ENCODE measurements at places on chromosomes 7 and 10.
A peak's percentile ranks its signal among the peaks of the same experiment; 100 is the strongest.

DNA sequence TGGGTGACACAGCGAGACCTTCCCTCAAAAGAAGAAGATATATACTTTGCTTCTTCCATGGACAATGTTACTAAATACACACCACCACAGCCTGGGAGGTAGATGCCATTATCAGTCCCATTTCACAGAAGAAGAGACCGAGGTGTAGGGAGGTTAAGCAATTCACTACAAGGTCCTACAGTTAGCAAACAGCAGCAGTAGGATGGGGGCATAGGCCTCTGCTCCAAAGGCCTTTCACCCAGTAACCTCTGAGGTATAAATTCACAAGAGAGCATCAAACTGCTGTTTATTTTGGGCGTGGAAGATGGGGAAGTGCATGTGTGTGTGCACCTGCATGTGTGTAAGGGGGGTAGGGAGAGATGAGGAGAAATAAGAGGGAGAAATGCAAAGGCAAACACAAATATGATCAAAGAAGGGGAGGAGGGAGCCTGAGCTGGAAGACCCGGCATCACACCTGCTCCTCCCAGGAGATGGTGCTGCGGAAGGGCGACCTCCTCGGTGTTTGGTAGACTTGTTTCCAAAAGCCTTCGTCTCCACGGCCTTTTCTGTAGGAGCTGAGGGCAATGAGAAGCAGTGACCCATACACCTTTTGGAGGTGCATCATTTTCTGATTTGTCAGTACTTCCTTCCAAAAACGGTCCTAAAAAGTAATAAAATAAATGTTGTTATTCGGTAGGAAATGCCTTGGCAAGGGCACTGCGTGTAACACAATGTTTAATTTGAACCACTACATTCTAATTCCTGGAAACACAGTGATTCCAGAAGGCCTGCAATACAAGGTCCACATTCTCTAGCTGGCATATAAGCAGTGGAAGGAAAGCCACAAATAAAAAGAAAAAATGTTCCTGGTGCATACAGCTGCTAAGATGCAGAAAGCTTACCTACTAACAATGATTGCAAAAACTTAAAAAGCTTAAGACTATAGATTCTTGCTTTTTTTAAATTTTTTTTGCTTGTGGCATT, 25.9 kb upstream of the ACSL5 start:
- no peak for DNase-seq

- DNase-seq: no peak
Observed at GRCh38 chr10:78473006-78473405, 439.3 kb downstream of the RPS24 start.

GRCh38 chr7:47392241-47392759, 189.6 kb downstream of the TNS3 start:
- no peak for DNase-seq

DNA sequence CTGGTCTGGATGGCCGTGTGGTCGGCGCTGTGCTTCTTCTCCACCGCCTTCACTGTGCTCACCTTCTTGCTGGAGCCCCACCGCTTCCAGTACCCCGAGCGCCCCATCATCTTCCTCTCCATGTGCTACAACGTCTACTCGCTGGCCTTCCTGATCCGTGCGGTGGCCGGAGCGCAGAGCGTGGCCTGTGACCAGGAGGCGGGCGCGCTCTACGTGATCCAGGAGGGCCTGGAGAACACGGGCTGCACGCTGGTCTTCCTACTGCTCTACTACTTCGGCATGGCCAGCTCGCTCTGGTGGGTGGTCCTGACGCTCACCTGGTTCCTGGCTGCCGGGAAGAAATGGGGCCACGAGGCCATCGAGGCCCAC, 1.1 kb downstream of the FZD9 start:
- no peak for DNase-seq

GRCh38 chr7:29202651-29203069, 8.1 kb downstream of the CHN2 start:
- no peak for DNase-seq

- no peak for DNase-seq
Observed at GRCh38 chr10:127346604-127347003, 150.2 kb upstream of the INSYN2A start.

- DNase-seq: no peak
Observed at GRCh38 chr10:89894051-89894450, 192.7 kb downstream of the KIF20B start.

- DNase-seq: no peak
Observed at GRCh38 chr10:82544377-82544776, 669.4 kb downstream of the NRG3 start.

- no peak for DNase-seq
Observed at GRCh38 chr10:105288026-105288425, 646.9 kb downstream of the SORCS3 start.

- no peak for DNase-seq
Observed at GRCh38 chr10:49075743-49076142, 39.6 kb downstream of the VSTM4 start.

DNA sequence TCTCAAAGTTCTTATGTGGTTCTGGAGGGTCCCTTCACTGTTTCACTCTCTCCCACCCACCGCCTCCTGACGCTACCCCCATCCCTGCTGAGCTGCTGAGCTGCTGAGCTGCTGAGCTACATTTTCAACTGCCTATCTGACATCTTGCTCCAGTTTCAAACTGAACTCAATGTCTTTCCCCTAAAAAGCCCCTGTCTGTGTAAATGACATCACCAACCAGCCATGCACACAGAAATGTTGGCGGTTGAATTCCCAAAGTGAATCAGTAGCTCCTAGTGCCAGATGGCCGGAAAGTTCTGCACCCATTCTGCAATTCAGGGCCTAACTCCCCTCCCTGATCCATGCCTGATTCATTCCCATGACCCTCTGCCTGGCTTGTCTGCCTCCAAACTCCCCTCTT, 71.2 kb downstream of the WNT2 start:
- no peak for DNase-seq

DNA sequence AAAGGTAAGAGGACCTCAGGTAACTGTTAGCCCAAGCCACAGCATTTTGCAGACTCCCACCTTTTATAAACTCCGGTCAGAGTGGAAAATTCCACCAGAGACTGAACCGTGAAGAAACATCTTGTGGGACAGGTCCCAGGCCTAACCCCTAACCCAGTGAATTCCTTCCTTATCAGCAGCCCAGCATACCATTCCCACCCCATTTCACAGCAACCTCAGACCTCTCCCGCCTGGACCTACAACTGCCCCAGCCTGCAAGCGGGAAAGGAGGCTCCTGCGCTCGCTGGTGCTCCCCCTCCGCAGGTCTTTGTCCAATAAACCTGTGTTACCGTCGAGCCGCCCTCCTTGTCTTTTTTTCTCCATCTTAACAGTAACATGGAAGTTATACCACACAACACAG, 736.6 kb downstream of the MAGI2 start:
- DNase-seq: no peak

- no peak for DNase-seq
Observed at GRCh38 chr7:96241855-96242254, 80.0 kb downstream of the SLC25A13 start.

DNA sequence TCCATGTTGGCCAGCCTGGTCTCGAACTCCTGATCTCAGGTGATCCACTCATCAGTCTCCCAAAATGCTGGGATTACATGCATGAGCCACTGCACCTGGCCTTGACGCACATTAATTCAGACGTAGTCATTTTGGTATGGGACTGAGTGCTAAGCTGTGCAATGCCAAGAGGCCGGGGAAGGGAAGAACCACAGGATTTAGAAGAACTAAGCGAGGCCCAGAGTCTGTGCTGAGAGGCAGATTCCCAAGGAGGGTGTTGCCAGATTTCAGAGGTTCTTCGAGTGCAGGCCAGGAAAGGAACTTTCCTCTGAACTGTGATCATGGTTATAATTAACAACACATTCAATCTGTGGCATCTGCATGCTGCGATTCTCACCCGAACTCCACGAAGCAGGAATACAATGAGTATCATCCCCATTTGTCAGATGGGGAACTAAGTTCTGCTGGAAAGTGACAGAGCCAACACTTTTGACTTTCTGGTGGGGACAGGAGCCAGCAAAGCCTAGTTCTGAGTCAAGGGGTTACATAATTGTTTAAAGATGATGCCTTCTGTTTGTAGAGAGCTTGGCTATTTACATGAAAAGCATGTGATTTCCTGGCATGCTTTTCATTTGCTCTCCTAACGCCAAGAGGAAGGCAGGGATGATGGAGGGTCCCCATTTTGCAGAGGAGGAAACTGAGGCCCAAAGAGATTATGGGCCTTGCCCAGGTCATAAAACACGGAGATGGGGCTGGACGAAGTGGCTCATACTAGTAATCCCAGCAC, 6.2 kb upstream of the ZAN start:
- no peak for DNase-seq

- DNase-seq: no peak
Observed at GRCh38 chr10:114795039-114795438, 26.5 kb upstream of the FHIP2A start.

DNA sequence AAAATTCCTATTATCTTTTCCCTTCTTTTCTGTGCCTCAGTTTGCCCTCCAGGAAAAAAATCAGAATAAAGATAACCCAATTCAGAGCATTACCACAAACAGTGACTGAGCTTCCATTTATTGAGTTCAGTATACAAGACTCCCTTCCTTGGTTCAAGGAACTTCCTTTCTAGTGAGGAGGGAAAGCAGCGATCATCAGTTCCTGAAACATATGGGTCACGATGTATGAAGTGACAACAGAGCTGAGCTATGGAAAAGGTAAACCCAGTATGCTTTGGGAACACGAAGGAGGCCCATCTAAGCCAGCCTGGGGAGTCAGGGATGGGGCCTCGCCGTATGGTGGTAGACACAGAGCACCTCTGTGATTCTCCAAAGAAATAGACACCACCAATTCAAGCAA, 15.8 kb downstream of the C10orf71 start:
- no peak for DNase-seq

DNA sequence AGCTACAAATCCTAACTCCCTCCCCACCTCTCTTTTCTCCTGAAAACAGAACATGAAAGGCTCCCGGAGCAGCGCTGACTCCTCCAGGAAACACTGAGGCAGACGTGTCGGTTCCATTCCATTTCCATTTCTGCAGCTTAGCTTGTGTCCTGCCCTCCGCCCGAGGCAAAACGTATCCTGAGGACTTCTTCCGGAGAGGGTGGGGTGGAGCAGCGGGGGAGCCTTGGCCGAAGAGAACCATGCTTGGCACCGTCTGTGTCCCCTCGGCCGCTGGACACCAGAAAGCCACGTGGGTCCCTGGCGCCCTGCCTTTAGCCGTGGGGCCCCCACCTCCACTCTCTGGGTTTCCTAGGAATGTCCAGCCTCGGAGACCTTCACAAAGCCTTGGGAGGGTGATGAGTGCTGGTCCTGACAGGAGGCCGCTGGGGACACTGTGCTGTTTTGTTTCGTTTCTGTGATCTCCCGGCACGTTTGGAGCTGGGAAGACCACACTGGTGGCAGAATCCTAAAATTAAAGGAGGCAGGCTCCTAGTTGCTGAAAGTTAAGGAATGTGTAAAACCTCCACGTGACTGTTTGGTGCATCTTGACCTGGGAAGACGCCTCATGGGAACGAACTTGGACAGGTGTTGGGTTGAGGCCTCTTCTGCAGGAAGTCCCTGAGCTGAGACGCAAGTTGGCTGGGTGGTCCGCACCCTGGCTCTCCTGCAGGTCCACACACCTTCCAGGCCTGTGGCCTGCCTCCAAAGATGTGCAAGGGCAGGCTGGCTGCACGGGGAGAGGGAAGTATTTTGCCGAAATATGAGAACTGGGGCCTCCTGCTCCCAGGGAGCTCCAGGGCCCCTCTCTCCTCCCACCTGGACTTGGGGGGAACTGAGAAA, 30.4 kb downstream of the PFKFB3 start:
- DNase-seq: no peak

GRCh38 chr10:114571316-114571999, 86.6 kb downstream of the ABLIM1 start:
- DNase-seq: no peak

- no peak for DNase-seq
Observed at GRCh38 chr7:110772615-110773014, 318.3 kb upstream of the LRRN3 start.

DNA sequence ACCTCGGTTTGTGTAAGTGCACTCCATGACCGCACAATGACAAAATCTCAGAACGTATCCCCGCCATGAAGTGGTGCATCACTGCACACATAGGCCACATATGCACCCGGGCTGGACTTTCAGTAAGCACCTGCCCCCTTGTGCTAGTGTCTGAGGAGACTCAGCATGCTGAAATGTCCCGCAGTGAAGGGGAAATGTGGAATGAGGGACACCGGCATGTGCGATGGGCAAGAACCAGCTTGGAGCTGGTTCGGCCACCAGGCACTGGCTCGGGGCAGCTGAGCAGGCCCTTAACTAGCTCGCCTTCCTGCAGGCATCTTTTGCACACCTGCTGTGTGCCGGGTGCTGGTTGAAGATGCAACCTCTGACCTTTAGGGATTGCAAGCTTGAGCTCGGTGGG, 49.8 kb upstream of the TNS3 start:
- no peak for DNase-seq

- DNase-seq: peak; percentile 70
Observed at GRCh38 chr7:128209229-128210035, 31.6 kb upstream of the LEP start.

GRCh38 chr7:136016649-136017395, 39.7 kb upstream of the MTPN start:
- no peak for DNase-seq

DNA sequence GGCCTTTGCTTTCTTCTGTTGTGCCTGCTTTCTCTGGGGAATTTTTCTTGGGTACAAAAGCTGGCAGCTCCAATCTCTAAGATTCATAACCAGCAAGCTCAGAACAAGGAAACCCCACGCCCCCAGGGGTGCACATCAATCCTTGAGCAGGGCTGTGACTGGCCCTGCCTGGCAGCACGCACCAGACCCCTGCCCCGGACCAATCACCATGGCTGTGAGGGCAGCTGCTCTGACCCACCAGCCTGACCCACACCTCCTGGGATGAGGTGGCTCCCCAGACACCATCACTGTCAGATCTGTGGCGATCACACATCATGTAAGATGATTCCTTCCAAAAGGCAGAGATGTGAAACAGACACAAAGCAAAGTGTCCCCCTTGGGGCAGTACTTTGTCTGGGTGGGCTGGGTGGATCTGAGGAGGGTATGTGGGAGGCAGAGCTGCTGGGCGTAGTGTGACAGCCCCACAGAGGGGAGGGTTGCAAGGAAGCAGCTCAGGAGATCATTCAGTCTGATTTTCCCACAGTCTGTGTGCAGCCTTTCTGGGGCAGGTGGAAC, 175.5 kb upstream of the SHH start:
- DNase-seq: no peak

DNA sequence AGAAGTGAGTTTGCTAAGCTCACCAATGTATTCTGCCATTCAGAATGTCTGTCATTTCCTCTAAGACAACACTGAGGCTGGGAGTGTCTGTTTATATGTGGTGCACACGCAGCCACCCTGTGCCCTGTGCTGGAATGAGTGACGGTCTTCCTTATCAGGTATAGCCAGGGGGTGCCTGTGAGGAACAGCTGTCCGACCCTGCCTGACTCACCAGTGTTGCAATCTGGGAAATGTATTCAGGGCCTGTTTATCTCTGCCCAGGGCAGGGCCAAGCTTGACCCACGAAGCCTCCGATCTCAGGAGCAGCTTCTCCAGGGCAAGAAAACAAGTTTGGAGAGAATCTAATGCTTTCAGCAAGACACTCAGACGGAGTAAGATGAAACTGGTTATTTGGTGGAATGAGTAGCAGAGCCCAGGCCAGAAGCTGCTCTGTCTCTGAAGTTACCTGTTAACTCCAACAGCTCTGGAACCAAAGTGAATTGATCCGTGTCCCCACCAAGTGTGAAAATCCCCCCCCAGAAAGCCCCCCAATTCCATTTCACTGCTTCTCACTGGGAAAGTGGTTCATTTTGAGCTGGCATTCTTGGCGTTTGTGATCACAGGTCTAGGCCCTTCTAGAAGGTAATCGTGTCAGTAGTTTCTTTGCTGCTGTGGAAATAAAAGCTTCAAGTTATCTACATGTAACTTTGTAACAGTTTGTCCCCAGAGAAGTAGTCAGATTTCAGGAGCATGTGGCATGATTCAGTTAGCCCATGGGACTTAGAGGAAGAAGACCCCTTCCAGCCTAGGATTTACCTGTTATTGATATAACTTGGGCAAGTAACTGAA, 6.1 kb upstream of the UBE2H start:
- no peak for DNase-seq
